ENCODE measurements at places on chromosomes 3 and 15.

GRCh38 chr3:130700541-130700940, 46.1 kb downstream of the PIK3R4 start:
- no peak for DNase-seq

- peak; percentile 81 for DNase-seq
Measured at GRCh38 chr15:70195587-70196305, 98.0 kb upstream of the TLE3 start.

GRCh38 chr15:94122516-94122915, 108.8 kb upstream of the MCTP2 start:
- DNase-seq: no peak

DNA sequence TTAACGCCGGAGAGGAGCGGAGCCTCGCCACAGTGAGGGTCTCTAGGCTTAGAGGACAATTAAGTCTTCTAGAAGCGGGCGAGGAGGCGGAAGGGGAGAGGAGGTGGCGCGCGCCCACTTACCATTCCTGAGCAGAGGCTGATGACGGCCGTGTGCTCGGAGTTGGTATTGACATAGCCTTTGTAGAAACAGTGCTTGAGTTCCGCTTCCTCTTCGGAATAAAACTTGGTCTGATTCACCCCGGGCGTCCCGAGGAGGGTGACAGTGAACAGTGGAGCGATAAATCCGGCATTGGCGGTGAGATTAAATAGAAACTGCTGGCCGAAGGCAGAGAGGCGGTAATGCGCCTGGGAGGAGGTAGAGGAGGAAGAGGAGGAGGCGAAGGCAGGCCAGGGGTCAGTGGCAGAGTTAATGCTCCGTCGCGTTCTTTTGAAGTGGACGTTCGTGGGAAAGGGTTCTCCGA, 1.3 kb downstream of the ADAMTS9 start:
- DNase-seq: peak; percentile 59

DNA sequence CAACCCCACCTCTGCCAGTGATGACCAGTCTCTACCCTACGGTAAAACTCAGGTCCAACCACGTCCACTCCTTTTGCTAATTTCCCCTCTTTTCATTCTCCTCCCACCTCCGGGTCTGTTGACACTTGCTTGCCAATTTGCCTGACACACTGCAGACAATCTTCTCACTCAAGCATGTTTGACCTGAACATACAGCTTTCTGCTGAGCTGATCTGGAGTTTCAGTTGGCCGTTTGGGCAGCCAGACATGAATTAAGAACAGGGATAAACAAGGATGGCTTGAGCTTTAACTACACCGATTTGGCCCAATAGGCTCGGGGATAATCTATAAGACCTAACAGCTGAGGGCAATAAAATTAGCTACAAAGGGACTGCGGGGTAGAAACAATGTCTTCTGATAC, 758.6 kb upstream of the CFAP20DC start:
- DNase-seq: no peak

GRCh38 chr3:32847528-32847927, 29.7 kb downstream of the TRIM71 start:
- no peak for DNase-seq

GRCh38 chr15:52080706-52081392, 31.7 kb downstream of the BCL2L10 start:
- no peak for DNase-seq

GRCh38 chr15:56533731-56534403, 68.9 kb upstream of the MNS1 start:
- DNase-seq: no peak

GRCh38 chr3:44019736-44020135, 221.9 kb upstream of the TOPAZ1 start:
- no peak for DNase-seq

DNA sequence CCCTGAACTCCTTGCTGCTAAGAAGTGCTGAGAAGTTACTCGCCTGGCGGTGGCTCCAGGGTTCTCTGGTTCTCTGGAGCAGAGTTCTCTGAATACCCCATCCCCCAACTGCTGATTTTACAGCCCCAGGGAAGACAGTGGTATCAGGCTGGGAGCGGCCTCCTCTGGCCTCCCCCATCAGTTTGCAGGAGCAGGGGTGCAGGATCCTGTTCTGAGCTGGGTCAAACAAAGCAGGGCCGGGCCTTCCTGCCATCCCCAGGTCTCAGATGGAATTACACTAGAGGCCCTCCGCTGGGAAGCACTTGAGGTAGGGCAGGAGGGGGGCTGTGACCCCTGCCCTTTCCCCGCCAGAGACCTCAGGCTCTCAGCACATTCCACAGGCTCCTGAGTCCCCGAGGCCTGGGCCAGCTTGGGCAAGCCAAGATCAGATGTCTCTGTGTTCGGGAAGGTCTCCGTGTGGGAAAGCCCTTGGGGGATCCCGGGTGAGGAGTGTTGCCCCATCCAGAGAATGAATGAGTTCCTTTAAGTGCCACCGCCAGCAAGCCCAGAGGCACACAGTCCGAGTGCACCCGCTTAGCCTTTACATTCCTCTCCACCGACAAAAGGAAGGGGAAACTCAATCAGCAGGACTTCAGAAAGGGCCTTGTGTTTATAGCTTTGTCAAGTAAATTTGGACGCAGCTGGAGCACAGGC, 149.9 kb downstream of the LRRK1 start:
- peak; percentile 25 for DNase-seq

- DNase-seq: peak; percentile 74
Measured at GRCh38 chr15:62920682-62921502, 121.7 kb upstream of the TPM1 start.

DNA sequence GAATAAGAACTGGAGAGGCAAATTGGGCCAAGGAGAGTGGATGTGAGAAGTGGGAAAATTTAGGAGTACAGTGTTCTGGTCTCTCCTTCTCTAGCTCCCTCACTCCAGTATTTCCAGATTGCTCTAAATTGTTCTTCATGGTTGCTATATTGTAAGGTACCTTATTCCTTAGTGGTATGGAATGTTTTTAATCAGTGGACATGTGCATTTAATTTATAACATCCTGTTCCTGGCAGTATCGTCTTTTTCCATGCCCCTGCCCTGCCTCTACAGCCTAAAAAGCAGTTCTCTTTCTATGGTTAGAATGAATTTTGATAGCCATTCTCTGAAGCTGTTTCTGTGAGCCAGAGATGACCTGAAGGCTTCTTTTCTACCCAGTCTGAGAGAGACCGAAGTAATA, 180.5 kb downstream of the TCF12 start:
- DNase-seq: peak; percentile 55

GRCh38 chr15:66261056-66261455, 7.5 kb upstream of the MEGF11 start:
- no peak for DNase-seq

DNA sequence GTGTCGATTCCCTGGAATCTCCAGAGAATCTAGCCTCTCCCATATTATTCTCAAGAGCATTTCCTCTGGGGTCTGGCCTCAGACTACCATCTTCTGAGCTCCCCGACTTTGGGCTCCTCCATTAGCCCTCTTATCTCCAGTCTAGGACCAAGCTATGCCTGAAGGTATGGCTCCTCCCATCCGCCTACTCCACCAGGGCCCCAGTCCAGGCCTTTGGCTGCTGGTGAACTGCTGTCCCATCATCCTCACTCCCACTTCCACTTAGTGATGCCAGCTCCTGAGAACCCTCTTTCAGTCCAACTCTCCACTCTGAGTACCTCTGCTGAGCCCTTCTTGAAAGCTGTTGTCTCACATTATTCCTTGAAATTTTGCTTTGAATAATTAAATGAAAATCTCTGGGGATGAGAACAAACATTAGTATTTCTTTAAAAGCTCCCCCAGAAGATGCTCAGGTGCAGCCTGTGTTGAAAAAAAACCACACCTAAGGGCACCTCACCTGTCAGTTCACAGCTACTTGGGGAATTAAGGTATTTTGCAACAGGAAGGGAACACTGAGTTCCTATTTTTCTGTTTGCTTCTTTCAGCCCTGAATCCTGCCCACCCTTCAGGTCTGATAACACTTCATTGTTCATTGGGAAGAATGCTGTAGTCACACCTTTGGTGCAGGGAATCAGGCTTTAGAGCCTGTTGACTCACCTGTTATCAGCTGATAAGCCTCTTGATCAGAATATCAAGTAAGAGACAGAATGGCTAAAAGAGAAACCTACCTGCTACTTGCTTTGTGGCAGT, 9.5 kb downstream of the CLDN18 start:
- no peak for DNase-seq

DNA sequence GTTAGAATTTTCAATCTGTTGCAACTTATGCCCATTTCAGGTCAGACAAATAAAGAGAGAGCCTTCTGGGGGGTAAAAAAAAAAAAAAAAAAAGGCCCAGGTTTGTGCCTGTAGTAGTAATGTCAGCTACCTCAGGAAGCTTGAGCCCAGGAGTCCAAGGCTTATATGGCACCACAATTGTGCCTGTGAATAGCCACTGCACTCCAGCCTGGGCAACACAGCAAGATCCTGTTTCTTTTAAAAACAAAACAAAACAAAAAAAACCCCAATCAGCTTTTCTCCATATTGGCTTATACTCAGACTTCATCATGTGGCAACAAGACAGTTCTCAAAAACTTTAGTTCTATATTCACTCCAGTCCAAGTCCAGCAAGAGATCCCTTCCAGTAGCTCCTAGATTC, 8.4 kb upstream of the LRRFIP2 start:
- no peak for DNase-seq

DNA sequence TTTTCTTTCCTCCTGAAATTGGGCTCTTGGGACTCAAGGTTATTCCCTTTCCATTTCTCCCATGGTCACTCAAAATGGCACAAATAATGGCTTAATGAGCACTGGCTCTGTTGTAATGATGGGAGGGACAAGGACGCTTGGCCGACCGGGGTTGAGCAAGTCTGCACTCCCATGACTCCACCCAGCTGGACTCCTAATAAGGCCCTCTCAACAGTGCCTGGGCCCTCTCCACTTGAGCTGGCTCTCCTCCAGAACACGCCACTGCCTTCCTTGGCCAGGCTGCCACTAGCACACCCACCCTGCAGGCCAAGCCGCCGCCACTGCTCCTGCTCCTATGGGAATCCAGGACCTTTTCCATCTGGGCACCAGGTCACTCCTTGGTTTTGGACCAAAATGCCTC, 42.3 kb downstream of the ADCY5 start:
- DNase-seq: no peak

GRCh38 chr3:189099505-189100290, 72.1 kb upstream of the TPRG1 start:
- DNase-seq: no peak

DNA sequence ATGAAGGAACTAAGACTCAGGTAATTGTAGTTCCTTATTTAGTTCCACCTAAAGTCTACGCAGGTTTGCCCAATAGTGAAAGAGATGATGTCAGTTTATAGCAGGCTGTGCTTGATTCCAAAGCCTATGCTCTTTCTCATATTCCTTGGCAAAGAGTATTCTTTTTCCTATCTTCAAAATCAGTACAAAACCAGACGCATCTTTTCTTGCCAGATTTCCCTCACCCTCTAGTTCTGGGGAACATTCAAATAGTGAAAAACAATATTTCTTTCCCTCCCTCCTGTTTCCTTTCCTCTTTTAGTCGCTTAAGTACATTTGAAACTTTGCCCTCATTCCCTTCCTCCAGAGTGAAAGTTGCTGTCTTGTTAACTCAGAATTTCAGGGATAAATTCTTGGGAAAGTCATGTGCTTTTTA, 134.6 kb upstream of the PDZRN3 start:
- no peak for DNase-seq

DNA sequence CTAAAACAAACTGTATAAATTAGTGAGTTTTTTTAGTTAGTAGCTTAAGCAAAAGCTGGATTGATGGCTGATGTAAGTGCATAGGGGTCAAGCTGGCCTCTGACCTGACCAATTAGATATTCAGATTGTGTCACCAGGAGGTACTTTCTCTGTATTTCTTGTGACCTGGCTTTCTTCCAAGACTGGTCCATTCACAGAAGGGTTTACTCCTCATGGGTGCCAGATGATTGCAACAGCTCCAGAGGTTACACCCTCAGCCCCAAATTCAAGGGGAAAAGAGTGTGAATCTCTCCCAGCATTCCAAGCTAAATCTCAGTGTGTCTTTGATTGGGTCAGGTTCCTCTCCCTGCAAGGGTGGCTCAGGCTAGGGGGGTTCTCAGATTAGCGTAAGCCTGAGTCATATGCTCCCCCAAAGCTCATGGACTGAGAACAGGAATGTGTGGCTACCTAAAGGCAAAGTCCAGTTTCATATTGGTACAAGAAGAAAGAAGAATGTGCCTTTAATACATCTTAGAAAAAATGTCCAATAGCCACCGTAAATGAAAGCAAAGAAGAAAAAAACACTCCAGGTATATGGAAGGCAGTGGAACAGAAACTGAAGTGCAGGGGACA, 16.5 kb downstream of the PML start:
- no peak for DNase-seq

- no peak for DNase-seq
Measured at GRCh38 chr3:146233487-146233886, 17.4 kb downstream of the PLSCR4 start.

- DNase-seq: peak; percentile 3
Measured at GRCh38 chr3:2896308-2896939, 213.8 kb downstream of the IL5RA start.

DNA sequence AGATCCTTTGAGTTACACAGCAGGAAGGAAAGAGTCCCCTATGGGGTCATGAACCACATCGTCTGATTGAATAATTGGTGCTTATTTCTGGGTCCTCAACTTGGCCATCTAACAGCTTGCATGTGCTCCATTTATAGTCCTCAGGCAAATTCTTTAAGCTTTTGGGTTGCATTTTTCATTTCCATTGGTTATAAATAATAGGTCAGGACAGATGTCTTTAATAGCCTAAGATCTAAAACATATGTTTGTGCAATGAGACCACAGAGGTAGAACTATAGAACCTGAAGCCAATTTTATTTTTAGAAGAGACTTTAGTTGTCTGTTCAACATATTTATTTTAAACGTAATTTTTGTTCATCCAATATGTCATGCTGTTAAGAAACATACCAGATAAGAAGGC, 43.2 kb downstream of the CD200R1L start:
- peak; percentile 78 for DNase-seq

DNA sequence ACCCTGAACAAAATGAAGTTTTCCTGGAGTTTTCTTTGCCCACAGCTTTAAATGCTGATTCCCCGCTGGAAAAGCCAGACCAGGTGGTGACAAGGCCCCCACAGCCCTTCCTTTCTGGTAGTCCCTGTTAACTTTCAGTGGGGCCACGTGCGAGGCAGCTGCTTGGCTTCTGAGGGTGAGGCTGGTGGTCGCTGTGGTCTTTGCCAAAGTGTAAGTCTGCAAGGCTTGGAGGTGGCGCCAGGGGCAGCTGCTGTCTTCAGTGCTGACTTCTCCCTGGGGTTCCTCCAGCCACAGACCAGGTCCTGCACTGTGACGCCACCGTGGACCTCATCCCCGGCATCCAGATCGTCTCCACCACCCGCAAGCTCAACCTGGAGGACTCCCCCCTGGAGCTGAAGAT, 54.1 kb upstream of the TAMM41 start:
- no peak for DNase-seq

GRCh38 chr3:189534531-189534930, 96.7 kb upstream of the TP63 start:
- DNase-seq: no peak
